ENCODE measurements at places on chromosomes 3 and 15.

DNA sequence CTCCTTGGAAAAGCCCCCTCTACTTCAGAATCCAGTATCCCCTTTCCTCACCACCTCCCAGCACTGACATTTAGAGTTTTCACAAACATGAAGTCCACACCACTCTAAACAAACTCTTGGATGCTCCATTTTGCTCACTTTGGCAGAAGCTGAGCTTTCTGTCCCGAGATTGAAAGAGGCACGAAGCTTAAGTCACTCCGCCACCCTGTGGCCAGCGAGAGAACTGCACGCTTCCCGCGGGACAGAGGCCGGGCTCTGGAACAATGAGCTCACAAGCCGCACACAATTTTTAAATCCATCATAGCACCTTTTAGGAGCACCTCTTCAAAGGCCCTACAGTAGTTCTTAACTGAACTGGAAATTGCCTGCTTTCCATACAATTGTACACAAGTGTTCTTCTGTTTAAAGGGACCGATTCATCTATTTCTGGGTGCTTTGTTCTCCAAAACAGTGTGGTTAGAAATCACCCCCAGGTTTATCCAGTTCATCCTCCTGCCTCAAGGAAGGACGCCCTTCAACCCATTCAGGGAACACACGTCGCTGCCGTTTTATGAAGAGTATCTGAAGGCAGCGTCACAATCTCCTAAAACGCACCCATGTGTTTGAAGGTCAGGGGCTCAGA lies 226.1 kb downstream of the VPS13C start:
- DNase-seq, result peak; percentile 72

DNA sequence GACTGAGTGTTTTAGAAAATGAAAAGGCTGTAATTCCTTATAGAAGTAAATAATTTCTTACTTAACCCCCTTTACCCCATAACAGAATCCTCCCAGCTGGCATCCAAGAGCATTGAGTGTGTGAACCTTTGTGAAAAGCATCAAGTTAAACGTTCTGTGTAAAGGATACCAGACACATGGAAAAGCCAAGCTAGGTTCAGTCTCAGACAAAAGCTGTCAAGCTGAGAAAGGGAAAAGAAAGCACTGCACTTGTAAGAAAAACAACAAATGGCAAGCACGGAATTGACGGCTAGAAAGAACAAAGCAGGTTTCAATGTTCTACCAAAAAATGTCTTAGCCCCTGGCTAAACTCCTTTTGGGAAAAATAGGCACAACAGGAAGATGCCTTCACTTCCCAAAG lies 176.5 kb downstream of the FHIT start:
- no peak for DNase-seq

GRCh38 chr3:61925721-61926120 lies 364.4 kb downstream of the PTPRG start:
- no peak for DNase-seq

DNA sequence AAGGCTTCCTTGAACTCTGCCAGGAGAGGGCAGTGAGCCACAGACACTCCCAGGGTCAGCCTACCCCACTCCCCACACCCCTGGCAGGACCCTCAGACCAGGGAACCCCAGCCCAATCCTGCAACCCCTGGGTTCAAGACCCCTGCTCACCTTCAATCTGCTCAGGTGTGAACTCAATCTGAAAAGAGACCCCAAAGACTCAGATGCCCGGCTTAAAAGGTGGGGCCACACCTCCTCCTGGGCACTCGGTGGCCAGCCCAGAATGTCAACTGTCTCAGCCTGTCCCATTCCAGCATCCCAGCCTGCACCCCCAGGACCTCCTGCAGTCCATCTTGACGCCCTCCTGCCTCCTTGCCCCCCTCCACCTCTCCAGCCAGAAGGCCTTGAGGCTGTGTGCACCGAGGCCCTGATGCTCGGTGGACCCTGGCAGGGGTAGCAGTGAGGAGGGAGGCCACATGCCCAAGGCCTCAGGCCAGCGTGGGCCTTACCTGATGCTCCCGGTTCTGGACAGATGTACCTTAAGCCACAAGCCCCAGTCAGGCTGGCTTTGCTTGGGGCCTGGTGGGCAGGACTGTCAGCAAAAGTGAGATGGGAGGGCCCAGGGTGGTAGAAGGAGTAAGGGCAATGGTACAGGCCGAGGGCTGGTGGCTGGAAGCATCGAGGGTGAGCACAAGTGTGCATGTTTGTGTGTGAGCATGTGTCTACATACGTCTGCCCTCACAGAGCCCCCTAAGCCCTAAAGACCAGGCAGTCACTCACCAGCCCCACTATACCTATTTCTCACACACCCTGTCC lies 2.2 kb downstream of the MYL3 start:
- DNase-seq, result no peak
